Caki2 (cell line): ENCODE measurements at places on chromosomes 16 and 17.
A peak's percentile ranks its signal among the peaks of the same experiment; 100 is the strongest.

DNA sequence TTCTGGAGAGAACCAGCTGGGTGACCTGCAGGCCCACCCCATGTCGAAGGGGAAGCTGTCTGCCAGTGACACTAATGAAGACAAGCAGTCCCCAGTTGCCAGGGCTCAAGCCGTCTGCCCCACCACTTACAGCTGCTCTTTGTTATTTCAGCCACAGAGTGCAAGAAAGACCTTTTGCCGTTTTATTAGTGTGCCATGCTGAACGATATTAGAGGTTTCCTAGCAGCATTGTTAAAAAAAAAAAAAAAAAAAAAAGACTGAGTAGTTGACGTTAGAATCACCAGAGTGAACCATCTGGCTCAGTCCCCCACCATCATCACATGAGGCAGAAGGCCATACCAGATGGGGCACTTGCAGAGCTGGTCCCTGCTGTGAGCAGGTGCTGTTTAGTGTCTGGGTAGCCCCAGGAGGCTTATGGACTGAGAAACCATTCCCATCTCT, 26.5 kb upstream of the SLC39A11 start:
- DNase-seq: no peak

- no peak for DNase-seq
Observed at GRCh38 chr17:79406316-79406715, 204.5 kb downstream of the RBFOX3 start.

GRCh38 chr17:79361873-79362771, 248.7 kb downstream of the RBFOX3 start:
- DNase-seq: no peak

- no peak for DNase-seq
Observed at GRCh38 chr16:4522051-4522581, 16.5 kb downstream of the CDIP1 start.

GRCh38 chr17:78884876-78885667, 17.9 kb downstream of the CEP295NL start:
- DNase-seq: no peak

GRCh38 chr17:78268951-78269905, 37.8 kb downstream of the TMEM235 start:
- DNase-seq: no peak

DNA sequence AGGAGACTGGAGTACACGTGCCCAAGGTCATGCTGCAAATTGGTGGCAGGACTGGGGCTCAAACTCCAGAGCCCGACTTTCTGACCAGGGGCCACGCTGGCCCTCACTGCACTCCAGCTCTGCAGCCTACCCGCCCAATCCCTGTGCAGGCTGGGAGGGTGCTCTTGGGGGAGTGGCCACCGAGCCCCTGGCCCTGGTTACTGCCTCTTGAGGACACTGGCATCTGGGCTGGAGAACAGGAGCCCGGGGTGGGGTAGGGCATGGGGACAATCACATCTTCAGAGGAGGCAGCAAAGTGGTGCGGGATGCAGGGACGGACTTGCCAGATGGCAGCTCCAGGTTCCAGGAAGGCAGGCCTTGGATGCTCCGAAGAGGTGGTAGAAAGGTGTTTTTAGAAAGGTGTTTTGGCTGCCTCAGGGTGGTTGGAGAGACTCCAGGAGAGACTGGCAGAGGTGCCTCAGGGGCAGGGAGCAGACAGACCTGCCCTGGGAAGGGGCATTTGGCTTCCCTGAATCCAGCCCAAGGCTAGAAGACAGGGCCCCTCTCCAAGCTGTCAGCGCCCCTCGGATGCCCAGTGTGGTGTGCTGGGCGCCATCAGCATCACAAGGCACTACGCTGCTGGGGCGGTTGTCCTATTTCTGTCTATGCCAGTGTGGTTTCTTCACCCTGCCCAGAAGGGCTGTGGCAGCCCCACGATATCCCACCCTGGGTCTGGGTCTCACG, 220.6 kb downstream of the NTN1 start:
- DNase-seq: no peak

GRCh38 chr17:3818786-3819185, 17.8 kb upstream of the ITGAE start:
- peak; percentile 59 for DNase-seq

DNA sequence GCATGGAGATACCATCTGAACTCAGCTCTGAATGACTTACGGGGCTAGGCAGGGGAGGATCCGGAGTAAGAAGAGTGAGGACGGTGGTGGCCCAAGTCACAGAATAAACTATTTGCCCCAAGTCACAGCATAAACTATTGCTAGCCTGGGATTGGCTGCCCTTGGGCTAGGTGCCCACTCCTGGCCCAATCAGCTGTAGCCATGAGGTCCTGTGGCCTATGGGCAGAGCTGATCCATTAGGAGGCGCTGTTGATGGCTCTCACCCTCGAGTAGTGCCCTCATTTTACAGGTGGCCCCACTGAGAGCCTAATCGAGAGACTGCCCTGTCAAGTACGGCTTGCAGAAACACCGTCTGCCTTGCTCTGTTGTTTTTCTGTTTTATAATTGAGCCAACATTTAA, 62.3 kb upstream of the ZNF423 start:
- no peak for DNase-seq

DNA sequence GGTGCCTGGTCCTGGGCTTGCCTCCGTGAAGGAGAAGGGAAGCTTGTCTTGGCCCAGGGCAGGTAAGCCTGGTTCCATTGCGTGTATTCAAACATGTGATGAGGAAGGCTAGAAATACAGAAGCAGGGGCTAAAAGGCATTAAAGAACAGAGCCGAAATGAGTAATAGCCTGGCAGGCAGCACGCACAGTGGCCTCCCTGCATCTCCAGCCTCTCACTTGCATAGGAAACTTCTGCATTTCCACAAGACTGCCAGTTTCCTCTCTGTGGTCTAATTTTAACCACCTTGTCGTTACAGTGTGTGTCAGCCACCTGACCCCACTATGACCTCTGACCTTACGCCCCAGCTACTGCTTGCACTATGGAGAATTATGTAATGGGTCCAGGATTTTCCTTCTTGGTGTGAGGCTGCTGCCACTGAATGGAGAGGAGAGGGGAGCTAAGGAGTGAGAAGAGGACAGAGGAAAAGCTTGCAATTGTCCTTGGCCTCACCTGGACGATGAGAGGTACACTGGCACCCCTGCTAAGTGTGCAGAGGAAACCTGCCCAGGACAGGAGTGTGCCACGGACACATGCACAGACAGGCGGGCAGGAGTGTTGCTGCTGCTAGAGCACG, 32.8 kb downstream of the HIC1 start:
- DNase-seq: no peak

DNA sequence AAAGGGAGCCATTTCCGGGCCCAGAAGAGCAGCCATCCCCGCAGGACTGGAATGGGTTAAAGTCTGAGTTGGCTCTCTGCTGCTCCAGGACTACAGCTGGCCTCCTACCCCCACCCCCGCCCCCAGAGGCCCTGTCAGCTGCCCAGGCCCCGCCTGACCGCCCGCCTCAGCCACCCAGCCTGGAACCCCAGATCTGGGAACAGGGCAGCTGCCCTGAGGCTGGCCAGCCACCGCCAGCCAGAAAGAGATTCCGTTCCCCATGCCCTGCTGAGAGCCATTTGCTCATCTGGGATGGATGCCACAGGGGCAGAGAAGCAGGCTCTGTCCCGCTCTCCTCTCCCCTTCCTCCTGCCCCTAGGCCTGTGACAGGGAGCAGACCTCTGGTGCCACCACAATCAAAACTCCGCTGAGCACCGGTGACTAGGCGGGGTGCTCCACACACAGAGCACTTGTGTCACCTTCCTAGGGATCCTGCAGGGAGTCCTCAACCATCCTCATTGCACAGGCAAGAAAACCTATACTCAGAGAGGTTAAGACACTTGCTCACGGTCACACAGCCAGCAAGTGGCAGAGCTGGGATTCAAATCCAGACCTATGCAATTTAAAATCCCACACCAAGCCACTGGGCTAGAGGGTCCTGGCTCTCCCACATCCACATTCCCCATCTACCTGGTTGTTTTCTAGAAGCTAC, 44.1 kb downstream of the ZNF423 start:
- no peak for DNase-seq

GRCh38 chr16:47143677-47144558, at the start of gene NETO2:
TSS of gene NETO2 (minus strand) at chr16:47143945. CDS start at chr16:47143612, 333 bp downstream.
- peak; percentile 59 for DNase-seq

DNA sequence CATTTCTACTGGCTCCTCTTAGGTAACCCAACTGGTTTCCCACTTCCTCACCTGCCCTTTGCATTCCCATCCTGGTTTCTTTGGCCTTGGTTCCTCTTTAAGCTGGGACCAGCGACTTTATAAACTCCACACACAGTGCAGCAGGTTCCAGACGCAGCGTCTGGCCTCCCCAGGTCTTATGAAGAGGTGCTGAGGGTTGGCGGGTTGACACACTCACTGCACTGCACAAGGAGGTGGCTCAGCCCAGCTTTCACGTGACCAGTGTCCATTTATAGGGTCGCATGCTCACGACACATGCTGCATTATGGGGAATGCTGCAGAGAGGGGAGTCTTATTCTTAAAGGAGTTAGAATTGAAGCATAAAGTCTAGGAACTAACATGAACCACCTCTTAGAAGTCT, 70.8 kb downstream of the ZFHX3 start:
- no peak for DNase-seq

DNA sequence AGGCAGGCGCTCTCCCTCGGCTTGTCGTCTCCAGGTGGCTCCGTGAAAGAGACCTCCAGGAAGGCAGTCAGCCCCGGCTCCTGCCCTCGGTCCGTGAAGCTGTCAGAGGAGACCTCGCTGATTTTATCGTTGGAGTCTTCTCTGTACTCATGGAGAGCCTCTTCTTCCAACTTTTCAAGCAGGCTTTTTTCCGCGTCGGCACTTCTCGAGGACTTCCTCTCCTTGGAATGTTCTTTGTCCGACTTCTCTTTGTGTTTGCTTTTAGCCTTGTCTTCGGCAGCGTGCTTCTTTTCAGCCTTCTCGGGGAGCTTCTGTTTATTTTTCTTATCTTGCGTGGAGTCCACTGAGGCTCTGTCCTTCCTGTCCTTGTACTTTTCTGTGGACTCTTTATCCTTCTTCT, 65.0 kb downstream of the ZNF778 start:
- no peak for DNase-seq

DNA sequence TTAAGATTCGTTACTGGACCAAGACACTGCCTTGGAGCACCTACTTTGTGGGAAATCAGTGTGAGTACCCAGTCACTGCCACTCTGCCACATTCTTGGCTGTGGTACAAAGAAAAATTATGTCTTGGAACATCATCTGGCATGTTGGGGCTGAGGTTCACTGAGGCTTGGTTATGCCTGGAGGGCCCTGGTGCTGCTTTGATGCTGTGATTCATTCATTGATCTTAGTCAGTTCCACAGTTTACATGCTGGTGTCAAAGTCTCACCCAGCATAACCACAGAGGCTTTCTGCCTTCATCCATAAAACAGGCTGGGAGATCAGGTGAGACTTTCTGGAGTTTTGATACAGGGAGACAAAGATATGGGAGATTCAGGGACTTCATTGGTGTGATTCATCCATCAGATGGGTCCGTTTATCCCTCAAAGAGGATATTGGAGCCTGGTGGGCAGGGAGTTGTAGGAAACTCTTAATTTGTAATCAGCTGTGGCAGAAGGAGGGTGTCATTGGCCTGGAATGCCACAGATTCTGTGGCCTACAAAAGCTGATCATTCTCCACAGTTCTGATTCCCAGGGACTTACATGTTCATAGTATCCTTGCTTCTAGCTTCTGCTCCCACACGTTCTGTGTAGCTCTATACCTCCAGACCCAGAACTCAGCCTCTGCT, 322.5 kb downstream of the PMP22 start:
- peak; percentile 6 for DNase-seq

DNA sequence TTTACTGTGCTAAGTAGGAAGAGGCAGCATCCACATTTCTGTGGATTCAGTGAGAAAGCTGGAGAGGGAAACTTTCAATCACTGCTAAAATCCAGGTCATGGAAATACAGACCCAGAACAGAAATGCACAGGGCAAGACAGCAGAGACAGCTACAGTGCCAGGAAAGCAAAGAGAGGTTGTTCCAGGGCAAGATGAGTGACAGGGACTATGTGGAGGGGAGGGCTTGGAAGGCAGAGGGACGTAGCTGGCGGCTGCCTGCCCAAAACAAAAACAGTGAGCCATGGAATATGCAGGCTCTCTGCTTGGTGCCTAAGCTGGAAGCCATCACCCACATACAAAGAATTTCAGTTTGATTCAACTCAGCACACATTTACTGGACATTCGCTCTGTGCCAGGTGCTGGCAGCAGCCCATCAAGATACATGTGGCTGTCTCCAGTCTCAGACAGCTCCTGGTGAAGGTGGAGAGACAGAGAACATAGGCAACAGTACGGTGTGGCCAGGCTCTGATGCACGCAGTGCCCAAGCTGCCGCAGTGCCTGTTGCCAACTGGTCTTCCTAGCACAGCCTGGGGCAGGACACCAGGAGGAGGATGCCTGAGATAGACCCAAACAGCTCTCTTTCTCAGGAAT, 88.7 kb downstream of the AIPL1 start:
- no peak for DNase-seq

DNA sequence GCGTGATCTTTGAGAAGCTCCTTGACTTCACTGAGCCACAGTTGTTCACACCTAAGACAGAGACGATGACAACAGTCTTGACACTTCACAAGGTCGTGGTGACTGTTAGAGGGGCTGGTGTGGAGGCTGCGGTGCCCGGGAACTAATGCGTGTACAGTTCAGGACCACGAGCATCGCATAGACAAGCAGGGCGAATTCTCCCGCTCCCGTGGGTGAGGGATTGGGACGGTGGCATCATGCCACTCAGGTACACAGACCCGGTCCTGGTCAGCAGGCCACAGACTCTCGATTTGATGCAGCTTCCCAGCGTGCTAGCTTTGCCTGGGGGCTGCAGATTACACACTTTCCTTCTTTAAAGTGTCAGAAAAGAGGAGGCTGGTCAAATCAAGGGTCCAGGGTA, 24.7 kb downstream of the CEP295NL start:
- no peak for DNase-seq

GRCh38 chr17:67041531-67041930, 2.8 kb upstream of the CACNG1 start:
- DNase-seq: no peak

DNA sequence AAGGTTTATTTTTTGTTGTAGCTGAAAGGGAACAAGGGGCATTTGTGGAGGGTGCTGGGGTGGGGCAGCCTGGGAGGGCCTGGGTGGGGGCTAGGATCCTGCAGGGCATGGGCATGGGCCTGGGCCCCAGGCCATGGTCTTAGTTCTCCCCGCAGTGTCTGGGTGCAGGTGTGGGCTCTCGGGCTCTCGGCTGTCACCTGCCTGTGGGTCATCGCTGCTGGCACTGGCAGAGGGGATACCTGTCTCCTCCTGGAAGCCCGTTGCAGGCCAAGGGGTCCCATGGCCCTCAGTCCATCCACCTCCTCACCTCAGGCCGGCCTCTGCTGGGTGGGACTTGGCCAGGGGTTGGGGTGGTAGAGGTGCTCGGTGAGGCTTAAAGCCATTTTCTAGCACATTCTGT, 30.3 kb downstream of the TSC2 start:
- no peak for DNase-seq
